NCI-H1092 (cell line): ENCODE measurements at places on chromosomes 2 and 18.

DNA sequence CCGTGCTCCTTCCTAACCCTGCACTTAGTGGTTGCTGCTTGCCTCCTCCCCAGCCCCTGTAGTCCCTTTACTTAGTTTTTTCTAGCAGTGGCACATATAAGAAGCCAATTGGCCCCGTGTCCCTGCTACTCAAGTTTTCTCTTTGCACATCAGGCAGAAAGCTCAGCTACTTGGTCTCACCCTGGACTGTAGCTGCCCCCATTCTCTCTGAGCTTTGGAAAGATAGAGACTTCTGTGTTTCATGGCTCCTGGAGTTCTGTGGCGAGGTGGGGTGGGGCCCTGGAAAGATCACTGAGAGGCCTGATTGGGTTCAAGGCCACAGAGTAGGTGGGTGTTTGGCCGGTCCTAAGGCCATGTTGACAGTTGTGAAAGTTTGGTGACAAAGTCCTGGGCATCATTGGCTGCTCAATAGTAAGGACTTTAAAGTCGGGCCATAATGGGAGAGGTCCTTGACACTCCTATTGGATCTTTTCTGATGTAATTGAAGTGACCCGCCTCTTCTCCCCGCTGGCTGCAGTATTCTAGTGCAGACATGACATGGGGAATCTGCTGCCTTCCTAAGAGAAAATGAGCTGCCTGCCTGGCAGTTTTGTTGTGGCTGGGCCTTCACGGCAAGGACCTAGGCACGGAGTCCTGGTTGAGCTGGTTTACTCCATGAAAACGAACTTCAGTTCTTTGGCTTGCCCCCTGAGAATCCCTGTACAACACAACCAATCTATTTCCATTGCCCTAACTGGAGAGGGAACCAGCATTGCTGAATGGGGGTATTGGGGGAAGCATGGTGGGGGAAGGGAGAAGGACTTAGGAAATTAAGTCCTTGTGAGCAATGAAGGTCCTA, 26.2 kb upstream of the CYP27A1 start:
- no peak for DNase-seq

DNA sequence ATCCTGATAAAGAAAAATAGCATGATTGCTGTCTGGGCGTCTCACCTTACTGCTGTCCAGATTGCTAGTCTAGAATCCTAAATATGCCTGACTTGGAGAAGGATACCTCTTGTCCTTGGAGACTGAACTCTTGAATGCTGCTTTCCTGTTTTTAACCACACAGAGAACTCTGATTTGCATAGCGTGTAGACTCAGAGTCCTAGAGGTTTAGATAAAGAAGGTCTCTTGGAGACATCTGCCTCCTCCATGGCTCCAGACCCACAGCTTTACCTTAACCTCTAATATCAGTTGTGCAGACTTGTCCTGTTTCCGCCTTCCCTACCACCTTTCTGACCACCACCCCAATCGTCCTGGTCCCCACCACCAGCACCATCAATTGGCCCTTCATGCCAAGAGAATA, 292.6 kb upstream of the CYRIA start:
- no peak for DNase-seq

- no peak for DNase-seq
These were observed 3.6 kb upstream of the SMARCAL1 start for GRCh38 chr2:216408426-216409290.

- DNase-seq = no peak
These were observed 750.4 kb upstream of the FAM98A start for GRCh38 chr2:34349527-34349926.

DNA sequence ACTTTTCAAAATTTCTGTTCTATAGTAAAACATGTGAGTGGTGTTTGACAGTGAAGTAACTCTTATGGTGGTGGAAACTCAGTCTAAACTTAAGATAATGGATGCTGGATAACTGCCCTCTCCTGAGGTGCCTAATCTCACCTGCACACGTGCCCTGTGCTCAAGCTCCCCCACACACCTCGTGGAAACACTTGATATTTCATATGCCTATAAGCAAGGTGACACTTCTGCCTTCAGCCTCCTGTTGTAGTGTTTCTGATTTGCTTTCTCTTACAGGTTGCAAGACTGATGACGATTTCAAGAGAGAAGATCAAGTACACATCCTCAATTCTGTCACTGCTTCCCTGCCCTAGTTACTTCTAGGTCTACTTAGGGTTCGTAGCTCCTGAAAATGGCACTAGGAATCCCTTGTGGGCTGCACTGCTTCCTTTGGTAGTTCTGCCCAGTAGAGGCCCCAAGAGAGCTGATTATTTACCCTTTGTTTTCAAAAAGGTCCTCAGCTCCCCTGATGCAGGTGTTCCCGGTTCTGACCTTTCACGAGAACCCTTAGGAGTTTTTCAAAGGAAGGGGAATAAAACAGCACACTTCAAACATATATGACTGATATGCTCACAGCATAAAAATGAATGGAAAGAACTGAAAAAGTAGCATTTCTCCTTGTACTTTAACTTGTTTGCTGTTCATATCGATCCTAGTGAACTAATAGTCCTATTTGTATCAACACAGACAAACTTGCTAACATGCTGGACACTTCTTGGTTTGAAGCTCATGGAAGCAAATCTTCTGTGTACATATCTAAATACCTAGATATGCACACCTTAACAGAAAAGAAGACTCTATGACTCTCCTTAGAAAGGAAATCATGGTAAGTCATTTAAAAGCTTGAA, 6.7 kb downstream of the CAVIN2 start:
- no peak for DNase-seq

DNA sequence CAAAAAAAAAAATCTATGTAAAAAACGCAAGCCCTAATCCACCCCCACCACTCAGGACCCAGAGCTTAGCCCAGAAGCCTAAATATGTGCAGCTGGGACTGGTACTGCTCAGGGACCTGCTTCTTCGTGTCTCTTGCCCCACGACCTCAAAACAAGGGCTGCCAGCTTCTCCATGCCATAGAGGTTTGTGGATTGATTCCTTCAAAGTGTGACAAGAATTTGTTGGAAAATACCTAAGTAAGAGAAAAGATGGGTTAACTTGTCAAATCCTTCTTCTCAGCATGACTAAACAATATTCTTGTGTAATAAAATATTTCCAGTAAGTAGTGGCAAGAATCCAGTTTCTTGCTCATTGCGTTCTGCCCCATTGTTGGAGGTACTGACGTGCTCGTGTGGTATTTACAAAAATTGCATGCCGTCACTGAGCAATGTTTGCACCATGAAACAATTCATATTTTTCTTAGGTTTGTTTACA, 825 bp upstream of the SCYGR1 start:
- no peak for DNase-seq

DNA sequence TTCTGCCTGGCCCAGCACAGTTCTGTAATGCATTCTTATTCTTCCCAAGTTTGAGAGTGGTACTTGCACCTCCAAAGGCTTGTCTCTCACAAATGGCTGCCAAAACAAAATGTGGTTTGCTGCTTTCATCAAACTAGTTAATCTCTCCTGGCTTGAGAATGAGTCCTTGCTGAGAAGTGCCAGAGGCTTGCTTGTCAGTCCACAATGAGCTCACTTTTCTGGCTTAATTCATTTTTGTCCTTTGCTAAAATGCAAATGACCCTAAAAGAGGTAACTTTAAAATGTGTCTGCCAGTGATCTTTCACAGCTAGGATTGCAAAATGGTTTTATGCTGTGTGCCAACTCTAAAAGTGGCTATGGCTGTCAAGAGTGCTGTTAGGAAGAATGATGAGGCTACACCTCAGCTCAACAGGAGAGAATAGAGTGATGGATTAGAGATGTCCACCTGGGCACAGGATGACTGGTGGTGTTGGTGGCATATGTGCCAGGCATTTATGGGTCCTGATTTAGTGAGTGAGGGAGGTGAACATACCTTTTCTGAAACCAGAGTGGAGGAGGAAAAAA, 291.2 kb upstream of the HNMT start:
- no peak for DNase-seq

DNA sequence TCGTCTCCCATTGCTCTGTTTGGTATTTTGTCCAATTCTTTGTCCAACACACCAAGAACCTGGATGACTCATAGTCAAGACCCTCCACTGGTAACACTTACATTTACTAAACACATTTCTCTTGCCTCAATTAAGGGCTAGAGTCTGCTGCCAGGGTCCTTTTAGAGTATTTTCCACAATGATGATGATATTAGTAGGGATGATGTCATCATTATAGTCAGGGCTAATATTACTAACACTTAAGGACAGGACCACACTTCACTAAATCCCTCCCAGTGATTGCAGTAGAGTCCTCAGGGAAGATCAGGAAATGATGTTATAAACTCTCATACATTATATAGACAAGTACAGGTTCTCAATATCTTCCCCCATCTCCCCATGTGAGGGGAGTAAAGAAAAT, 13.6 kb upstream of the SS18 start:
- DNase-seq = no peak

DNA sequence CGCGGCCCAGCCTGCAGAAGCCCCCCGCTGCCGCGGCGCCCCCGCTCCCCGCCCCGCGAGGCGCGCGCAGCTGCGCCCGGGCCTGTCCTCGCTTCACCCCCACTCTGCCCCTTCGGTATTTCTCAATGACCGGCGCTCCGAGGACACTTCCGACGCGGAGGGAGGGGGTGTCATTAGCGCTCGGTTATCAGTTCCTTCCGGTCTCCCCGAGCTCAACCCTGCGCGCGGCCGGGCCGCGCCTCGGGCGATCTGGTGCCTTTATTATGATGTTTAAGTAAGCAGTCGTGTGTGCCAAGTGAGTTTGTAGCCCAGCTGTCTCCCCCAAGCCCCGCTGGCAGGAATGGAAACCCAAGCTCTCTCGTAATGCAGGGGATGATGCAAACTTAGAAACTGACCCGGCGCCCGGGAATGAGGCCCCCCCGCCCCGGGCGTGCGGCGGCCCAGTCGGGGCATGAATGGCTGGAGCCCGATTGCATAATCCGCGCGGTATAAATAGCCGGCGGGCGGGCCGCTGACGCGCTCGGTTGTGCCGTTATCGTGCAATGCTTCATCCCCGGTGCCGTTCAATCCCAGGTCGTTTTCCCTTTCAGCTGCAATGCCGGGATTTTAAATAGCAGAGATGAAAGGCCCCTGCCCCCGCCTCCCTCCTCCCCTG, 3.9 kb upstream of the SPRED2 start:
- DNase-seq = peak; percentile 42

GRCh38 chr18:14936313-14936712, 188.3 kb downstream of the ANKRD30B start:
- no peak for DNase-seq

- DNase-seq = no peak
These were observed 46.4 kb upstream of the INHBB start for GRCh38 chr2:120299561-120299960.

DNA sequence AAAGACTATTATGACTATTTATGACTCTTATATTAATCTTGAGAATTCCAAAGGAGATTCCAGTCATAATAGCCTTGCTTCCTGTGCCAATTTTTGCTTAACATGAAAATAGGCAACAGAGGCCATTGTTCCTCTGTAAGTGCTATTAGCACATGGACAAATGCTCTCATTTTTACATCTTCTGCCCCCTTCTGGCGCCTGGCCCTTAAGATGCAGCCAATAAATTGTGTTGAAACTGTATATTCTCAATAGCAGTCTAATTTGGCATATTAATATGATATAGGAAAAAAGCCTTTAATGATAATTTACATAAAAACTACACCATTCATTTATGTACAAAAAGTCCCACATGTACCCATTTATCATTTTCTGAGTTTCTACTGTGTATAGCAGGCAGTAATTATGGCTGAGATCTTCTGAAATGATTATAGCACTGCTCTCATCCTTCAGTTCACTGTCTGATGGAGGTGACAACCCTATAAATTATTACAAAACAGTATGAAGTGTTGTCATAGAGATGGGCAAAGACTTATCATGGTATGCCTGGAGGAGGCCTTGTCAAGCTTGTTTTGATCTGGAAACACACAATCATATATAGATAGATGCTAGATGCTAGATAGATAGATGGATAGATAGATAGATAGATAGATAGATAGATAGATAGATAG, 613.3 kb downstream of the TSN start:
- no peak for DNase-seq

DNA sequence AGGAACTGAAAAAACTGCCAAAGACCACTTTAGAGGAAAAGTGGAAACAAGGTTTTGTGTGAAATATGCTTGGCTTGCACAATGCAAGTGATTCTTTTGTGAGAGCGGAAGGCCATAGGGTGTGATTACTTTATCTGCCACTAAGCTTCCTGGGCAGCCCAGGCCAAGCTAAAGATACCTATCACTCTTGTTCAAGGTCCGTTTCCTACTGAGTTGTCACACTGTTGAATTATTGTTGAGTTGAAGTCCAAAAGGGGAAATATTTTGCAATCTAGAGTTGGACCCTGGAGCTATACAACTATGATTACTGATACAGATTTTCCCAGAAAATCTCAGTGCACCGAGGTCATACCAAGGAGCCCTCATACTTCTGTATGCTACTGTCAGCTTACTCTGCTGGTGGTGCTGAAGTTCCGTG, 72.7 kb upstream of the CTAGE1 start:
- DNase-seq = no peak

- DNase-seq = no peak
These were observed 158.9 kb downstream of the COL6A3 start for GRCh38 chr2:237254911-237255578.

- DNase-seq = no peak
These were observed 192.1 kb downstream of the SEPTIN10 start for GRCh38 chr2:109421642-109422041.

DNA sequence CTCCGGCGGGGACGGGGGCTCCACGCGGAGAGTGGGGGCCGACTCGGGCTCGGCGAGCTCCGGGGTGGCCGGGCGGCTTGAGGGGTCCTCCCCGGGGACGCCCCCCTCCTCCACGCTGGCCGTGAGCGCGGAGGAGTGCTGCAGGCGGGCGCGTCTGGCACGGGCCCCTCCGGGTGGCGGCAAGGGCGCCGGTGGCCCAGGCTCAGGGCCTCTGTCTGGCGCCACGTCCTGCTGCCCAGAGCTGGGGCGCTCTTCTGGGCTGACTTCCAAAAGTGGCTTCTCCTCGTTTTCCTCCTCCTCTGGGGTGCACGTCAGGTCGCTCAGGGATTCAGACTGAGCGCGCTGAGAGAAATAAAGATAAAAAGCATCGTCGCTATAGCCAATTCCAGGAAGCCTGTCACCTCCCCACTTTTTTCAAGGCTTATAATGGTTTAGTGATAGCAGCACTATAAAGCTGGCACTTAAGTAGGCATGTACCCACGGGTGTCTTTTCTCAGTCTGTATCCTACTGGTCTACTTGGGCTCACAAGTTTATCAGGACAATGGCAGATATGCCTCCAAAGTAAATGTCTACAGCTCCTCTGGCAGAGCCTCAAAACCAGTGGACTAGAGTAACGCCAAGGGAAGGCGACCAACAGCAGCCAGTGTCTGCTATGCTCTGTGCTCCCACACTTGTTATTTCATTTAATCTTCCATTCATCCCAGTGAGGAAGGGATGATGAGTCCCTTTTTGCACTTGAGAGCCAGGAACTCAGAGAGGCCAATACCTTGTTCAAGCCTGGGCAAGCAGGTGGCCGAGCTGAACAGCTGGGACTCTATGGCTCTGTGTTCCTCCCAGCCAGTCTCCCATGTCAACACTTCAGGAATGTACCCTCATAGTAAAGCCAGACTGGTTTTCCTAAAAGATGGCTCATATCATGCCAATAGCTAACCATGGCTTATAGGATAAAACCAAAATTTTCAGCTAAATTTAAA, 92.6 kb upstream of the MGAT4A start:
- DNase-seq = no peak
